ENCODE measurements at places on chromosomes 7 and 10.

DNA sequence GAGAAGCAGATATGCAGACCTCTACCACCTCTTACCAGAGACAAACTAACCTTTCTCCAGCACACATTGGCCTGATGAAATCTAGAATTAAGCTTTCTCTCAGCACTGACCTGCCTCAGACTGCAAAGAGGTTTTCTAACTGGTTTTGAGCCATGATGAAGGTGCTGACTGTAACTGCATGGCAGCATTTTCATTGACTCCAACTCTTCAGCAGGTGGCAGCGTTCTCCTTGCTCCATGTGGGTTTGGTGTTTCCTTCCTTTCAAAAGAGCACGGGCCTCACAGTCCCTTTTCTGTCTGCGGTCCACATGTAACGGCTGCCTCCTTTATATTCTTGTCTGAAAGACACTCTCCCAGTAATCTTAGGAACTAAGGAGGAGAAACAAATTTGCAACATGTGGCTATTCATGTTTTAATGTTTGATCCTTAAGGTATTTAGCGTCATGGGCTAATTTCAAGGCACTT, 12.6 kb downstream of the KLLN start:
- DNase-seq, result no peak

- no peak for DNase-seq
Measured at GRCh38 chr7:45456747-45457524, 117.2 kb upstream of the ADCY1 start.

DNA sequence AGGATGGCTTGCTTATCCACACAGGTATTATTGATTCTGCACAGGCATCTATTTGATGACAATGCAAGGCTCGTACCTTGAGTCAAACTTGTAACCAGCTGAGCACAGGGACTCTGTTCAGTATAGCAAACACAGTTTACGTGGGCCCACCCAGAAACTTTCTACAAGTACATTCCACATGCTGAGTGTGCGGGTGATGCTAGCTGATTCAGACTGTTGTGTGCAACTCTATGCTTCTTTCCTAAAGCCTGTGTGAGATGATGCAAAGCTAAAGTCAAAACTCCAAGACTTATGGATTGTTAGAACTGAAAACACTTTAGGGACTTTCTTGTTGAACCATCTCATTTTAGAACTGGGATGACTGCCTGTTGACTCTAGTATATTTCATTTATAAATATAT, 21.5 kb upstream of the CALD1 start:
- no peak for DNase-seq

DNA sequence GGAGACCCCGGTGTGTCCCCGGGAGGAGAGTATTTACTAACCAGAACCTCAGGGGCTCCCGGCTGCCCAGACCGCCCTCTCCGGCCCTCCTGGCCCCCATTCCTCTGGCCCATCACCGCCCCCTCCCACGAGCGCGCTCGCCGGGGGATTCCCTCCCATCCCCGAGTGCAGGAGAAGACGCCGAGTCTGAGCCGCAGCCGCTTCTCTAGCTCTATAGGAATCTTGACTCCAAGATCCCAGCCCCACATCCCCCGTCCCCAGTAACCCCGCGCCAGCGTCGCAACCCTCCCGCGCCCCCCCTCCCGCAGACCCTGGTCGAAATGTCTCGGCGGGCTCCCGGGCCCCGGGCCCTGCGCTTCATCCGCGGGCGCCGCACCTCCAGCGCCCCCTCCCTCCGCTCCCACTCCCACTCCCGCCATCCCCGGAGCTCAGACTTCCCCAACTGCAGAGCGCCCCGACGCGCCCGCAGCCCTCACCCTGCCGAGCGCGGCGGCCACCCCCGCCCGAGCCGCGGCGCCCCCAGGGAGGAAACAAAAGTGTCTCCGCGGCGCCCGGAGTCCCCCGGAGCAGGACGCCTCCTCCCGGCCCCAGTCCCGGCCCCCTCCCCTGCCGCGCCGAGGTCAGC, 541 bp downstream of the ELMO1 start:
- DNase-seq, result peak; percentile 29

DNA sequence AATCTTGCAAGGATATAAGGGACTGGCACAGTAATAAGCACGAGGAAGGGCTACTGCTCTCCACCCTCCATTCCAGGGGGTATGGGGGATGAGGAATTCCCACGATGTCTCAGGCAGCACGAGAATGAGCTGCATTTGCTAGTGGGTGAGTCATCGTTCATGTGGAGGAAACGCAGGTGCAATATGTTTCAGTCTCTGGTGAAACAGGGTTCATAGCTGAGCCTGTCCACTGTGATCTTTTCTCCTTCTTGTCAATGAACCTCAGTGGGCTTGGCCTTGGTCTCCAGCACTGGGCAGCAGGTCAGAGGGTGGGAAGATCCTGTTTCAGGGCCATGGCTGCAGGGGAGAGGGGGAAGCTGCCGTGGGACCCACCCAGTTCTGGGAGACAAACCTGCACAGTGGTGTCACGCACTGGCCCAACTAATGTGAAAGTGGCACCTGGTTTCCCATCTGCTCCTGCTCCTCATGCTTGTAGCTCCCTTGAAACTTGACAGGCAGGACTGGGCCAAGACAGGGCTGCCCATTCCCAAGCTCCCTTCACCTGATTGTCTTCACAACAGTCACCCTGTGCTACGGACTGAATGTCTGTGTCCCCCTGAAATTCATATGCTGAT, 181.9 kb downstream of the USP6NL start:
- no peak for DNase-seq

- DNase-seq, result no peak
Measured at GRCh38 chr10:123294109-123294508, 139.9 kb downstream of the BUB3 start.

GRCh38 chr10:4240608-4241197, 455.7 kb upstream of the KLF6 start:
- DNase-seq, result no peak
